ENCODE measurements at places on chromosomes 3 and 15.

DNA sequence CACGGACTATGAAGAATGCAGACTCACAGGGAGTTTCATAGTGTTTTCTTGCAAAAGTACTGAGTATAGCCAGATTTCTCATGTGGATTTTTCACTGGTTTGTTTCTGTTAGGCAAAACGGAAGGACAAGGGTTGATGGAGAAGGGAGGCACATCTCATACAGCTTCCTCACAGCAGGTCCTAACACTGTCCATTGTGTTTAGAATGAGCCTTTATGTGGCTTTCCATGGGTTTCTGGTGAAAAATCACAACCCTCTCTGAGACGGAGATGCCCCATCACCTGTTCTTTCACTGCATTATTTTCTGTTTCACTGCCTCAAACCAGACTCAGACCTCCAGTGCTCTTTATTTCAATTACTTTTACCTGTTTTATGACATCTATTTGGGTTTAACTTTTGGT, 25.0 kb upstream of the LIPC start:
- no peak for DNase-seq

GRCh38 chr3:115808244-115808643, 184.9 kb downstream of the GAP43 start:
- no peak for DNase-seq

- DNase-seq: no peak
Measured at GRCh38 chr3:148100476-148100875, 597.2 kb upstream of the AGTR1 start.

GRCh38 chr15:69782809-69783208, 314.9 kb downstream of the TLE3 start:
- DNase-seq: no peak

GRCh38 chr15:79157631-79158592, 67.3 kb upstream of the RASGRF1 start:
- no peak for DNase-seq
